Bronchial epithelial cell (primary cell): ENCODE measurements at places on chromosomes 7 and 10. TPM values are rescaled to one million over a fixed set of nuclear protein-coding genes. Genes with fewer than 3 reads are reported as not detected.

DNA sequence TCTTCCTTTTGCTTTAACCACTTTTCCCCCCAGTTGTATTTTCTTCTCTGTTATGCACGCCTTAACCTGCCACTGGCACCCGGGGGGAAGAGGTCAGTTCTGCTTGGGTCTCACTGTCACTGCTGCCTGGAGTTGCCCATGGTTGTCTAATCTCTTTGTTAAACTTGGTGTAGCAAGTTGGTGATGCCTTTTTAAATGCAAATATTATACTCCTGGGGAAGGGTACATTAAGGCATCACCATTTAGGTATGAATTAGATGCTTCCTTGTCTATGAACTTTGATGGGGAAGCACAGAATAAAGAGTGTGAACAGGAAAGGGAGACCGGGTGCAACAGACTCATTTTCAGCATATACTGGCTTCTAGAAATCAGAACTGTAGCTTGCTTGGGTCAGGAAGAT, 9.1 kb upstream of the SORCS3 start:
- no peak for DNase-seq

- no peak for DNase-seq
Observed at GRCh38 chr10:16799621-16800020, 17.6 kb downstream of the RSU1 start.

- DNase-seq, result no peak
Observed at GRCh38 chr10:124515244-124515970, 53.8 kb downstream of the LHPP start.

DNA sequence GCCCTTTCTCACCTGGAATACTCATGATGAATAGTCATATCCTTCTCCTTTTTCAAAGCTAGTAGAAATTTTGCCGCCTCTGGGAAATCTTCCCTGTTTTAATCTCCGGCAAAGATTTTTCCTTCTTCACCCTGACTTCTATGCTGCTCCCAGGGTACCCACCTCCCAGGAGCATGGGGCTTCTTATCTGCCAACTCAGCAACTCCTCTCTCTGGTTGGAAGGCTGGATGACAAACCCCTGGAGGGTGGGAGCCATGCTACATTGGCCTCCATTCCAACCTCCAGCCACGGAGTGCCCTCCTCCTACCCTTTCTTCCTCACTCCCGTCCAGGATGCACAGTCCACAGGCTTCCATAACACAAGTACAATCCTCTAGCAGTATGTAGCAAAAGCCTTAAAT, 19.9 kb downstream of the NEUROG3 start:
- DNase-seq, result no peak

DNA sequence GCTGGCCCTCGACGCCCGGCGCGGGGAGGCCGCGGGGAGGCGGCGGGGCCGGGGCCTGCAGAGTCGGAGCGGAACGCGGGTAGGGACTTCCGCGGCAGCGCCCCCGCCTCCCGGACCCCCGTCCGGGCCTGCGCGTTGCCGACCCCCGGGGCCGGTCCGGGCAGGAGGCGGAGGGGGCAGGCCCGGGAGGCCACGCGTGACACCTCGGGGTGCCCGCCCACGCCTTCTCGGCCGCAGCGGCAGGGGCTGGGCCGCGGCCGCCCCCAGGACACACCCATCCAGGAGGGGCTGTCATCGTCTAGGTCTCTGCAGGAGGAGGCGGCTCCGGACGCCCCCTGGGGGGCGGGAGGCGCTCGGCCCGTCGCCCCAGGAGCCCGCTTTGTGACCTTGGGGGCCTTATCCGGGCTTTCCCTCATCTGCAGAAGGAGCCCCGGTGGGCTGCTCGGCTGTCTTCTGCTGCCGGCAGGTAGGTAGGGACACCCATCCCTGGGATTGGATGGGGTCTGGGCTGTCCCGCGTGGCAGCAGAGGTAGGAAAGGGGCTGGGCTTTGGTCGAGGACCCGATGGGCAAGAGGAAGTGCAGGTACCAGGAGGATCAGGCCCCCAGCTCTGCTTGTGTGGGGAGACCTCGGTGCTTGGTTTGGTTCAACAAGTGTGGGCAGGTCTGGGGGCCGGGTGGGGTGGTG, 569 bp downstream of the ZNF316 start:
- no peak for DNase-seq

GRCh38 chr7:29335188-29336083, 140.9 kb downstream of the CHN2 start:
- DNase-seq, result no peak

DNA sequence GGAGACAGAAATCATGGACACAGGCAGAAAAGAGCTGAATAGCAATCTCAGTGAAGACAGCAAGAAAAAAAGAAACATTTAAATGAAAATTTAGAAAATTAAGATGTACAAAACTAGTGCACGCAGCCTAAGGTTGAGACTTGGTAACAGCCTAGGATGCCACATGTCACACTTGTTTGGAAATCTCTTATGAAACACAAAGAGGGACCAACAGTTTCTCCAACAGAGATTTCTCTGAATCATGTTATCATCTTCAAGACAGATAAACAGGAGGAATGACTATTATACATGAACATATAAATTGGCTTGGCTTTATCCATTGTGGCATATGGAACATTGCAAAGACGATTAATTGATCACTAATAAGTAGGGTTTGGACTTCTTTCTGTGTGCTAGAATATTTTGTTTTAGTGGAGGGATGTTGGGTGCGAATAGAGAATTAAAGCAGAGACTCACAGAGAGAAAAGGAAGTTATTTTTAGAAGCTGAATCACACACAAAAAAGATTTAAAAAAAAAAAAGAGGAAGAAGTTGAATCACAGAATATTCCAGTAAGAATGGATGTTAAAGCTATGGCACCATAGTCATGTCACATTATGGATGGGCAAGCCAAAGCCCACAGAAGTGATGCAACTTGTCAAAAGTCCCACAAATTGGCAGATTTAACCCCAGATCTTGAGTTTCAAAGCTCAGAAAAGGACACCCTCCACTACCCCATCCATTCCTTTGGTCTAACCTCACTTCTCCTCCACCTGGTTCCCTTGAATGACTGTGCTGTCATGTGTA, 91.6 kb downstream of the MYOF start:
- no peak for DNase-seq

Gene RRP12
- total RNA-seq, result 28.0 and 35.3 TPM in 2 replicates

Gene OR6V1
- total RNA-seq, result not detected in 2 replicates

Gene CALN1
- total RNA-seq, result not detected in 2 replicates

Gene FAM237B
- total RNA-seq, result not detected in 2 replicates

Gene ABCB4
- total RNA-seq, result not detected in 2 replicates

Gene MYO3A
- not detected in 2 replicates for total RNA-seq

Gene PTPN12
- 25.0 and 48.4 TPM in 2 replicates for total RNA-seq
